ENCODE measurements at places on chromosomes 6 and 20.

GRCh38 chr6:5339786-5340185, 78.5 kb downstream of the FARS2 start:
- no peak for DNase-seq

DNA sequence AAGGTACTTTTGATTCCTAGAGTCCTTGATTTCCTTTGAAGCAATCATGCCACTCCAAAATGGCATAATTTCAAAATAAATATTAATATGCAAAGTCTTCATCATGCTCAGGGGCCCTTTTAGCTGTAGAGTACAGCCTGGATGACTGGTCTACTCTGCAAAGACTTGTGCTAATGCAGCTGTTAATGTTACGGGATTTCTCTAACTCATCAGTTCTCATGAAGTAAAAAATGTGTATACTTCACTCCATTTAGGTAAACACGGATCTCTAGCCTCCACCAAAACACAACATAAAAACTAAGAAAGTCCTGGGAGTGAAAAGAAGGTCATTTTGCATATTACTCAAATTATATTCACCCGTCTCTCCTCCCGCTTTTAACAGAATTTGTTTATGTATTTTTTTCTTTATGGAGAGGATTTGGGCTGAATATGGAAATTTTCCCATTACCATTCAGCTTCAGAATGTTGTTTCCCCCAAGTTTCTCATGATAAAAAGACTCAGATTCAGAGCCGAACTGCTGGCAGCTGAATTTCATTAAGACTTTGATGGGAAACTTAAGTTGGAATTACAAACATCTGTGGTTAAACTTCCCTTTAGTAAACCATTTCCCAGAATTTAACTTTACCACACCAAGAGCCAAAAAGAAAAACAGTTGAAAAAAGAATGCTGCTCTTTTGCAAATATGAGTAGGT, 8.7 kb downstream of the LAMA4 start:
- no peak for DNase-seq

- no peak for DNase-seq
These were observed 169.9 kb downstream of the QRSL1 start for GRCh38 chr6:106799031-106799894.

DNA sequence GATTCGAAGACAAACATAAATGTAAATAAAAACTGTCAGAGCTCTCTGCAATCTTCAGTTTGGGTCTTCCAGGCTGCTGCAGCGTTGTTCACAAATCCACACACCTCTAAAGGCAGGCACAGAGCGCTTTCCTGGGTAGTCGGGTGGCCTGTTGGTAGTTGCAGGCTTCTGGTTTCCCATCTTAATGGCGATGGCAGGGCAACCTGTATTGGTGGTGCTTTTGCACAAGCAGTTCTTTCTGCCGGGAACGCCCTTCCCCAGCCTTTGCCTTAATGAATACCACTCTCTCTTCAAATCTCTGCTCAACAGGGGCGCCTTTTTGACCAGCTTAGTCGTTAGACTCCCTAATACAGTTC, 723 bp upstream of the IFT52 start:
- DNase-seq, result no peak

DNA sequence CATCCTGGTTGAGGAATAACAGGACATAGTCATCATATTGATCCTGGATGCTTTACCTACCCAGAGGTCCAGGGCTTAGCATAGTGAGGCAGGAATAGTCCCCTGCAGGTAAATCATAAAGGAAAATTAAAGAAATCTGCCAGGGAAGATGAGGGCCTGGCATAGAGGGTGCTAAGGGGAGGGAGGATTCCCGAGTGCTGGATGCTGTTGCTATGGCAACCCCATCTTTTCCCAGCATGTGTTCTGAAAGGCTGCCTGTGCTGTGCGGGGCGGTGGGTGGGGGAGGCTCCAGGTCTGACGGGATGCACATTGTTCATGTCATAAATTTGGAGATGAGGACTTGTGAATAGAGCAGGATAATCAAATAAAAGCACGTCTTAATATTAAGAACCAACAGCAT, 212.6 kb upstream of the PCSK2 start:
- no peak for DNase-seq

- no peak for DNase-seq
These were observed 2.4 kb upstream of the SYCP2L start for GRCh38 chr6:10884245-10884972.

- no peak for DNase-seq
These were observed 430.7 kb upstream of the PTCHD4 start for GRCh38 chr6:48541649-48542048.
